IgD-negative memory B cell (primary cell): ENCODE measurements at places on chromosomes 3 and 15. TPM values are rescaled to one million over a fixed set of nuclear protein-coding genes. Genes with fewer than 3 reads are reported as not detected.

Gene GOLGA6D
- polyA plus RNA-seq = not detected

Gene GOLGA6L4
- polyA plus RNA-seq = not detected

Gene STXBP5L
- not detected for polyA plus RNA-seq

Gene WDR49
- polyA plus RNA-seq = not detected

Gene TRIM42
- polyA plus RNA-seq = not detected

Gene IL5RA
- 2.8 TPM for polyA plus RNA-seq

Gene GABRR3
- polyA plus RNA-seq = not detected

Gene CCDC50
- polyA plus RNA-seq = 98.9 TPM

Gene SH2D7
- polyA plus RNA-seq = not detected

Gene GOLGA8H
- polyA plus RNA-seq = not detected

Gene CHRNA7
- polyA plus RNA-seq = not detected

Gene FBXL22
- 0.73 TPM for polyA plus RNA-seq

Gene EPHB1
- polyA plus RNA-seq = 0.71 TPM

Gene POLQ
- not detected for polyA plus RNA-seq

Gene GOLGA8T
- polyA plus RNA-seq = not detected

Gene SPTSSB
- polyA plus RNA-seq = not detected
